Activated naive CD8-positive, alpha-beta T cell treated with anti-CD3 and anti-CD28 coated beads, Interleukin-2, amount 10 ng/mL, durations not matched to agents 7 days and 5 days (primary cell): ENCODE measurements at places on chromosomes 2 and 18. TPM values are rescaled to one million over a fixed set of nuclear protein-coding genes. Genes with fewer than 3 reads are reported as not detected.

DNA sequence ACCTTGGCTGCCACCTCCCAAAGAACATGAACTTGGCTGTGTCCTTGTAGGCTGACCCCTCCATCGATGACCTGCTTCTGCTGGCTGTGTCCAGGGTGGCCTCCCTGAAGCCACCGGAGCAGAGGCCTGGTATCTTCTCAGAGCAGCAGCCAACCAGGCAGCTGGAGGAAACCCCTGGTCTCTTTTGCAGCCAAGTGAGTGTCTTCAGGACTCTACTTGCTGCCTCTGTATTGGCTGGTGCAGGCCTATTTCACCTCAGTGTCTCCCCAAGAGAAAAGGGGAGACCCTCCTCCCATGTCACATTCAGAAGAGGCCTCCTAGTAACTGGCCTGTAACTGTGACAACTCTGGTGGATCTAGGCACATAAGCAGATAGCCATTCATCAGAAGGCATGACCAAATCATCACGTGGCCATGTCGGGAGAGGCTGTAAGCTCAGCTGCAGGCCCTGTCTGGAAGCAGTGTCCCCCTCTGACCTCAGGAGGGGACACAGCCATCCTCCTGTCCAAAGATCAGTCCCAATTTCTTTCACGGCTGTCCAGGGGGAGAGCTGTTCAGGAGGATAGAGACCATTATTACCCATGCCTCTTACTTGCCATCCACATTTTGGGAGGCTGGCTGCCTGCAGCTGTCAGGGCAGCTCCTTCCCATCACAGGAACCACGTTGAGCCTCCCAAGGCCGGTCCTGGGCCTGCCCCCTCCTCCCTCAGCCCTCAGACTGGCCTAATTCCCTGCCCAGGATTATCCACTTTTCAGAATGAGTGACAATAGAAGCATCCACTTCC, 20.9 kb upstream of the ROCK2 start:
- no peak overlapping the region for H3K4me3 ChIP-seq
- no peak overlapping the region for H3K27ac ChIP-seq
- no peaks in the 10 kb centered on the region for H3K4me1 ChIP-seq
- no peak for DNase-seq
- H3K36me3 ChIP-seq, result no peaks in the 10 kb centered on the region
- H3K27me3 ChIP-seq, result peaks cover 5% of the 10 kb centered on the region

GRCh38 chr2:171281110-171281509, 120.4 kb upstream of the TLK1 start:
- H3K27me3 ChIP-seq, result no peaks in the 10 kb centered on the region
- no peak overlapping the region for H3K27ac ChIP-seq
- no peak for DNase-seq
- H3K36me3 ChIP-seq, result peaks cover 4% of the 10 kb centered on the region
- no peaks in the 10 kb centered on the region for H3K4me1 ChIP-seq
- no peak overlapping the region for H3K4me3 ChIP-seq

Gene CYTIP
- 238 TPM for total RNA-seq

Gene ESPNL
- total RNA-seq, result 0.11 TPM
